ENCODE measurements at places on chromosomes 2 and 18.

- DNase-seq = no peak
Measured at GRCh38 chr2:241218131-241219029, 29.9 kb downstream of the ANO7 start.

GRCh38 chr2:224802407-224802806, 86.2 kb upstream of the CCDC195 start:
- DNase-seq = no peak

DNA sequence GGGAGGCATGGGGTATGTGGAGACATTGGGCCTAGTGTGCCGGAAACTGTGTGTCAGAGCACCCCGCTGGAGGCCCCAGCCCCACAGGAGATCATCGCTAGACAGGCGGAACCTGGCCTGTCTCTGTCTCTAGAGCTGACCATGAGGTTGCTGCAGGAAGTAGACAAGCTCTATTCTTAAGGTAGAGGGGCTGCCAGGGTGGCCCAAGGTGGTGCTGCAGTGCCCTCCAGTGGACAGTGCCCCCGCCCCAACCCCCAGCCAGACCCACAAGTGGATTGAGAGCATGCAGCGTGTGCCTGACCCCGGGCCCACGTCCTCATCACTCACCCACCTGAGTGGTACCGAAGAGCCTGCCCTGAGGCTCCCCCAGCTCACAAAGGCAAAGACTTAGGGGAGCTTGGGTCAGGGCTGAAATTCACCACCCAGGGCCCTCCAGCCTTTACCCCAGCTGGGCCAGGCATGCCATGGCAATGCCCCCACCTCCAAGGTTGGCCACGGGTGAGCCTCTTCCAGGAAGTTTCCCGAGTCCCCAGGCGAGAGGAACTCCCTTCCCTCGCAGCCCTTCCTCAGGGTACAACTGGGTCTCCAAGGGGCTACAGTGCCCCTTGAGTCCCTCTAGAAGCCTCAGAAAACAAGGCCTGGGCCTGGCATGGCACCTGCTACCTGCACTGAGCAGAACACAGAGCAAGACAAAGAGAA, 155.0 kb downstream of the TTC32 start:
- no peak for DNase-seq

GRCh38 chr2:189581354-189582139, 961 bp upstream of the SLC40A1 start:
- DNase-seq = no peak

- no peak for DNase-seq
Measured at GRCh38 chr2:145080426-145080825, 560.5 kb upstream of the ZEB2 start.

GRCh38 chr2:149342509-149342908, 12.1 kb downstream of the LYPD6 start:
- DNase-seq = no peak

DNA sequence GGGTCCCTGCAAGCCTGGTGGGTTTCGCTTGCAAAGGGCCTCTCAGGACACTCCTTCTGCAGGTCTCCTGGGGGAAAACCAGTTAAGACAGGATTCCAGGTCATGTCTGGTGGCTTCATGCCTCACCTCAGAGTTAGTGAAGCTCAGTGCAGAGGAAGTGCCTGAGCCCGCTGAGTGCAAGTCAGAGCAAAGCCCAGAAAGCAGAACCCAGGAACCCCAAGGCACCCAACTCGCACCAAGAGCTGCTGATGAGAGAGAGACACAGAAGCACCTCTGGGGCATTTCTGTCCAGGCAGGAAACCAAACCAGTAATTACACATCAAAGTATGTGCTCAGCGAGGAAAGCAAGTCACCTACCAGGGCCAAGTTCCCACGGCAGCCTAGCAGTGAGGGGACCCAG, 78.4 kb downstream of the ARHGEF4 start:
- DNase-seq = no peak

GRCh38 chr2:230525682-230526081, 109.7 kb downstream of the SP100 start:
- DNase-seq = no peak

DNA sequence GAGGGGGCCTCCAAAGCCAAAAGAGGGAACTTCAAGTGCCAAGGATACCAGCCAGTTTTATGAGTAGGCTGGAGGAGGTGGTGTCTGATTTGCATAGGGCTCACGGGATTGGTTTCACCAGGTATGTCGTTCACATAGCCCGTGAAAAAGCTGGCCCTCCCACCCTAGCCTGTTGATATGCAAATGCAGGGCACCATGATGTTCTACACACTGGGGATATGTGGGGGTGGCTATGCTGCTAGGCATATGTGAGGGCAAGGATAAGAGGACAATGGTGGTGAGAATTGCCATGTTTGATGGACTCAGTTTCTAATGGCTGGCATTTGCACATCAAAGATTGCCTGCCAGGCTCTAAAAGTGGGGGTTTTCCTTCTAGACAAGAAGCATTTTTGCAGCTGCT, 378.6 kb downstream of the DPP10 start:
- DNase-seq = no peak

DNA sequence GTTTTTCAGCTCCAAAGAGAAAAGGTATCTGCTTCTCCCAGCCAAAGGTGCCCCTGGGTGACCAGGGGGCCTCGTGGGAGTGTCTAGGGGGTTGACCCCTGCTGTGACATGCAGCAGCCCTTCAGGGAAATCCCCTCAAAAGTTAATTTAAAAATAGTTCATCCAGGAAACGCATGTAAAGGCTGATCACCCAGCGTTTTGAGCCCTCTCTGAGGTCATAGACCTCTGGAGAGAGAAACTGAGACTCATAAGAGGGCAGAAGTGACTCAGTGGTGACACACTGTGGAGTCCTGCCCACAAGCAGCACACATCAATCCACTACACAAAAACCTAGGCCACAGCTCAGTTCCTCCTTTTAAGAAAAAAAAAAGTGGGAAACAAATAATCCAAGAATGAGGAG, 11.9 kb downstream of the GAL3ST2 start:
- DNase-seq = no peak

DNA sequence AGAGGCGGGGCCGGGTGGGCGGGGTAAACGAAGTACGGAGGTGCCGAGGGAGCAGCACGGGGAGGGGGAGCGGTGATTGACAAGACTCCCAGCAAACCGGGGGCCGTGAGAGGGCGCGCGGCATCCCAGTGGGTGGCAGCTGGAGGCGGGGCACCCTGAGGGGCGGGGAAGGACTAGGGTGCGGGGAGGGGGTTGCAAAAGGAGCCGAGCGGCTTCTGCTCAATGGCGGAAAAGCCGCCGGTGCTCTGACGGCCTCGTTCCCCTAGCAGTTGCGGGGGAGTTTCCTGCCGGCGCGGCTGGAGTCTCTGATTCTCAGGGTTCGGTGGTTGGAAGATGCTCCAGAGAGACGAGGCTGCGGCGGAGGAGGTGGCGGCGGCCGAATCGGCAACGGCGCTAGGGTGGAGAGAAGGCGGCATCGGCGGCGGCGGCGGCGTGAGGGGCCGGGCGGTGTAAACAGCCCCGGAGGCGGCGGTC, at the start of gene PPM1B:
Gene PPM1B, plus strand, starts transcription at position 195 of the 474 bp plus-strand sequence. CDS start 32,325 bp downstream, outside the sequence.
- peak; percentile 99 for DNase-seq

GRCh38 chr2:70454936-70455544, 98.6 kb downstream of the TGFA start:
- DNase-seq = no peak
